ENCODE measurements at places on chromosomes 12 and 14.

GRCh38 chr14:74614508-74615495 is 2.8 kb upstream of the LTBP2 start:
- DNase-seq = no peak

DNA sequence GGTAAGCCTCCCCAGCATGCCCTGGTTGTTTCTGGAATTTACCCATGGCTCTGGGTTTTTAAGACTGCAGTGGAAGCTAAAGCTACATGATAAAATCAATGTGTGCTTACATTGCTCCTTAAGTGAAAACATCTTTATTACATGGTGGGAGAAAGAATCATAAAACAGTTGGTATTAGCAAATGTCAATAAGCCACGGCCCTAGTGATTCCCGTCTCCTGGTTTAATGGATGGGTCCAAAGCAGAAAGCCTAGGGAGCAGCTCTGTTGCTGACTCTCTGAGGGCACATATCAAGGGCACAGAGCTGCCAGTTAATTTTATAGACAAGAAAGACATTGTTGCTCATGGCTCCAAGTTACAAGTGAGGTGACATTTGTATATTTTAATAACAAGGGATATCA is 127.9 kb downstream of the MYRFL start:
- DNase-seq = no peak

DNA sequence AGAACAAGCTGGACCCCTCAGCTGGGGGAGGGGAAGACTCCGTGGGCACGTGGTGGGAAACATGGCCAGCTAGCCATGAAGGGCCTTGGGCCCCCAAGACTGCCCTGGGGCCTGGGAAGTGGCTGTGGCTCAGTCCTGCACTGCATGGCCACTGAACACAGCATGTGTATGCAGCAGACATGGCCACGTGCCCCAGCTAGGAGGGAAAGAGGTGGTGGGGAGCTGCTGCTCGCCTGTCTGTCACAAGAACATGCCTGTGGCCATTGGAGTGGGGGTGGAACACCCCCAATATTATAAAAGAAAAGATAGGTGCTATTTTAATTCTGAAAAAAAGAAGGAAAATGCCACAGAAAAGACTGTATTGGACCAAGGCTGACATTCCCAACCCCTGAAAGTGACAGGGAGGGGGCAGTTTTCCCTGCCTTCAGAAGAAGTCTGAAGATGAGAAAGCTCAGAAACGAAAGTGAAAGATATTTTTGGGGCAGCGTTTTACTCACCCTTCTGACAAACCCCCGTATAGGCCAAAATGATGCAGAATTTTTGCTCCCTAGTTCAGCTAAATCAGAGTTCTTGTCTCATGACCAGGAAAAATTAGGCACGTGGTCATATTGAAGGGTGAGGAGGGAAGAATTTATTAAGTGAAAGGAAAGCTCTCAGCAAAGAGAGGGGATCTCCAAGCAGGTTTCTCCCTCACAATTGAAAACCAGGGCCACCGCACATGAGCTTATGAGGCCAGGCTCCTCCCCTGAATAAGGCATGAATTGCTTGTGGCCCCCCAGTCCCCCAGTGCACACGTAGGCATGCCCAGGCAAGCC is 35.2 kb upstream of the PCNX1 start:
- DNase-seq = peak; percentile 31

- no peak for DNase-seq
Measured at GRCh38 chr14:68599896-68600610, 192.8 kb downstream of the ZFP36L1 start.

DNA sequence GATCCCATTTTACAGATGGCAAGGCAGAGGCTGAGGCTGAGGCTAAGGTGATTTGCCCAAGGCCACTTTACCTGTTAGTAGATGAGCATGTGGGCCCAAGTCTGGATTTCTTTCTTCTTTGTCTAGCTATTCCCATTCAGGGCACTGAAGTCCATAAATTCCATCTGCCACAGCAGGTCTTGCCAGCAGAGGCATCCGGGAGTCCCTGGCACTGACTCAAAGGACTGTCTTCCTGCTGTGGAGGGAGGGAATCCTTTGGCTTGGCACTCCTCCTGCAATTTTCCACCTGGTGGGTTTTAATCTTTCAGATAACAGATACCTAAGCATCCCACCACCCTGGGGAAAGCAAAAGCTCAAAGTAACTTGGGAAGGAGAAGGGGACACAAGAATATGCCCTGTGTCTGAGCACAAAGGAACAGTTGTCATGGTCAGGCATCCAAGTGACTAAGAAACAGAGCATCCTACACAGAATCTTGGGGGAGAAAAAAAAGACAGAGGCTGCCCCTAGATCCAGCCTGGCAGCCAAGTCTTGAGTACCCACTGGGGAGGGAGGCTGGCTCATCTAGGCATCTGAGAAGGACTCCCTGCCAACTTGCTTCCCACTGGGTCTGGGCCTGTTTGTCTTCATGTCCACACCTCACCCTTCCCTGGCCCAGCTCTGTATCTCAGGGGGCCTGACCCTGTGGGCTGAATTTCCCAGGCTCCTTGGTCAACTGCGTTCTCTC is 35.6 kb upstream of the CMKLR1 start:
- DNase-seq = no peak

DNA sequence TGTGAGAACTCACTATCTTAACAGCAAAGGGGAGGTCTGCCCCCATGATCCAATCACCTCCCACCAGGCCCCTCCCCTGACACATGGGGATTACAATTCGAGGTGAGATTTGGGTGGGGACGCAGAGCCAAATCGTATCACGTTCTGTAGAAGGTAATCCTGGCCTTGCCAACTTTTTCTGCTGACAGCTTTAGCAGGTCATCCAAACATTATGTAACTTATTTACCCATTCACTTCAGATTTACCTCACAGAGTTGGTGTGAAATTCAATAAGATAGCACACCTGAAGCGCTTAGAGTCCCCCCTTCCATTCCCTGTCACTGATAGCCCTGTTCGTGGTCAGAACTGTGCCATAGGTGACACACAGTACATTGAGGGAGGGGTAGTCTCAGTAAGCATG is 219.1 kb downstream of the FBXL14 start:
- DNase-seq = no peak

GRCh38 chr12:131383291-131383690 is 327.6 kb upstream of the SFSWAP start:
- no peak for DNase-seq

- no peak for DNase-seq
Measured at GRCh38 chr12:92289629-92290349, 144.1 kb upstream of the BTG1 start.

GRCh38 chr12:89454080-89454848 is 70.3 kb downstream of the GALNT4 start:
- no peak for DNase-seq

DNA sequence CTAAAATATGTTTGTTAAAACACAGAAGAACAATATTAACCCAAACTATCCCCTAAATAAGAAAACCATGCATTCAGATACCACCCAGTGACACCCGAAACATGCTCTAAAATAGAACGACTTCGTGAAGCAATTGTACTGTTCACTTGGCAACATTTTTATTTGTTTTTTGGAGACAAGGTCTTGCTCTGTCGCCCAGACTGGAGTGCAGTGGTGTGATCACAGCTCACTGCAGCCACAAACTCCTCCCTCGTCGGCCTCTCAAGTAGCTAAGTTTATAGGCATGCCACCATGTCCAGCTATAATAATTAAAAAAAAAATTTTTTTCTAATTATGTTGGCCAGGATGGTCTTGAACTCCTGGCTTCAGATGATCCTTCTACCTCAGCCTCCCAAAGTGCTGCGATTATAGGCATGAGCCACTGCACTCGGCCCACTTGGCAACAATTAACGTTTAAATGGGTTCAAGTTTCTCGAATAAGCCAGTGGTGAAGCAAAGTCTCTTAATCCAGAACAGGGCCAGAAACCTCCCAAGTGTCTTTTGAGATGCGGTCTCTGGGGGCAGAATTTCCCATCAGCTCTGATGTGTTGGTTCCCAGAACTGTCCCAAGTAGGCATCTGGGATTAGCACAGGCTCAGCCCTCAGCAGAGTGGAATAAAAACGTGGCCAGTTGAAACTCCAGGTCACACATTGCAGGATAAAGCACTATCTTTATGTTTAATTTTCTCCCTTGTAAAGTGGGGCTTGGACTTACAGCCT is 74.5 kb downstream of the TMCC3 start:
- DNase-seq = no peak

- DNase-seq = no peak
Measured at GRCh38 chr12:213527-213932, 427 bp downstream of the SLC6A12 start.

- DNase-seq = no peak
Measured at GRCh38 chr12:124536641-124537040, 30.8 kb downstream of the NCOR2 start.

DNA sequence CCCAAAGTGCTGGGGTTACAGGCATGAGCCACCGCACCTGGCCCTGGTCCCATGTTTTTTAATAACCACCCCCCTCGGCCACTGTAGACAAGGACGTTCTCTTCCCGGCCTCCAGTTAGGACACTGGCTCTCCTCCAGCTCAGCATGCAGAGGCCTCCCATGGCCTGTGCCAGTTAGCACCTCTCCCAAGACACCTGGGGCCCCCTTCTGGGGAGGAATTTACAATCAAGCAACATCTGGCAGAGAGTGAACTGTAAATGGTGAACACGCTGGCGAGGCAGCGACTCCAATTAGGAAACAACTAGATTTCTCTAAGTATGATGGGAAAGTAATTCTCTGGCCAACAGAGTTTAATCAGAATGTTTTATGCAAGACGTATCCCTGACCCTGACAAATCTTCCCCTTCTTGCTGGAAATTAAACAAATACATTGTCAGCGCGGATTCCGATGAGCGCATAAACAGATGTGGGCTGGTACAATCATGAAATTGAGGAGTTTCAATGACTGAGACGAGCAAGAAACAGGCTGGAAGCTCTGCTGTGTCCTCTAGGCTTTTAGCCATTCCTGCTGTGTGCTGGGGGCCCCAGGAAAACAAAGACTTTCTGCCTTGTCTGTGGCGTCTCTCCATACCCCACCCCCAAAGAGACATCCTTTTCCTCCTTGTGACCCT is 61.7 kb upstream of the DLK1 start:
- no peak for DNase-seq

GRCh38 chr14:35341751-35342488 is 49.7 kb downstream of the PSMA6 start:
- DNase-seq = no peak

DNA sequence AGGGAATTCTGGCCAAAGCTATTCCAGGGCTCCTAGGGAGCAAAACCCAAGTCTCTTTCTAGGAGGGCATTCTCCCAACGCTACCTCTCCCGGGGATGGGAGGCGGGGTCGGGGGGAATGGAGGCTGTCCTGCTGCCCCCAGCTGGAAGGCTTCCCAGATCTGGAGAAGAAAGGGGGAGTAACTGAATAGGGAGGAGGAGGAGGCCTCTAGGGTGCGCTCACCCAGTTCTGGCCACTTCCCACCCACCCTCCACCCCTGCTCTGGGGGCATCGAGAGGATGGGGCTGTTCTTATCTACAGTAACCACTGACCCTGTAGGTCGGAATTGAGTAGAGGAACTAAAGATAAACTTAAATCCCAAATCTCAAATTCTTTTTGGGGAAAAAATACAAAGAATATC is 579 bp upstream of the RNASE1 start:
- DNase-seq = no peak

- peak; percentile 9 for DNase-seq
Measured at GRCh38 chr14:105853907-105854599, 327.7 kb downstream of the TMEM121 start.

- DNase-seq = no peak
Measured at GRCh38 chr12:3257411-3257810, 180.2 kb downstream of the TSPAN9 start.

DNA sequence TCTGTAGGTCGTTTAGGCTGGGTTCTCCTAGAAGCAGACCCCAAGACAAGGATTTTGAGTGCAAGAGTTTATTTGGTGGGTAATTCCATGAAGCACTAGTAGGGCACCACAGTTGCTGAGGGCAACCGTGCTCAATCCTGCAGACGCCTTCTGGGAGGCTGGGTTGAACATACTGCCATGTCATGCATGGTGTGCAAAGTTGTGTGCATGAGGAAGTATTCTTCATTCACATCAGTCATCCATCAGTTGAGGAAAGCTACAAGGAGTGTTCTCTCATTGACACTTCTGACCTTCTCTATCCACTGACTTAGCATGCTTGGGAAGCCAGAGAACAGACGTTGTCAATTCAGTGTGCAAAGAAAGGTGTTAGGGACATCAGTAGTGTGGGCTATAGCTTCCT is 179.2 kb downstream of the PTPN11 start:
- no peak for DNase-seq

DNA sequence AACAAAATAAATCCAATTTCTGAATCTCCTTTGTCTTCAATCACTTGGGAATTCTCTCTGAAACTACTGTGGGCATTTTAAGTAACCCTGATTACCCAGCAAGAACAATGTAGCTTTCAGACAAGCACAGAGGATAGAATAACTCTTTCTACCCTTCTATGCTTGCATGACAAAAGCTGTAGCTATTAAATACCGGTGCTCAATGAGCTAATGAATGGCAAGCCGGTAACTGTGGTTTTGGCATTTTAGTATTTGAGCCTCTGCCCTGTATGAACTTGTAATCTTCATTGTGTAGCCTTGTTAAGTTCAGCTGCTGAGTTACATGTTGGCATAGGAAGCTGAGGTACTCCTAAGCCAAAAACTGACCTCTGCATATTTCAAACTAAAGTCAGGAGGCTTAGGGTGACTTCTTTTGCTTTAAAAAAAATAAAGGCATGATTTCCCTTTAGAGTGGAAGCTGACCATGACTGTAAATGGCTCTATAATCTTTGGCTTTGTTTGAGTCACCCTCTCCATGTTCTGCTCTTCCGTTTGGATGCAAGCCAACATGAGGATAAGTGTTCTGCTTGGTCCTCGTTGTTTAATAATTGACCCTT is 171.0 kb upstream of the HIF1A start:
- DNase-seq = no peak

GRCh38 chr12:125284945-125285685 is 219.9 kb downstream of the AACS start:
- DNase-seq = no peak

GRCh38 chr12:60345442-60345841 is 749.6 kb downstream of the SLC16A7 start:
- DNase-seq = no peak

- no peak for DNase-seq
Measured at GRCh38 chr12:22687361-22688076, 62.5 kb downstream of the ETNK1 start.

DNA sequence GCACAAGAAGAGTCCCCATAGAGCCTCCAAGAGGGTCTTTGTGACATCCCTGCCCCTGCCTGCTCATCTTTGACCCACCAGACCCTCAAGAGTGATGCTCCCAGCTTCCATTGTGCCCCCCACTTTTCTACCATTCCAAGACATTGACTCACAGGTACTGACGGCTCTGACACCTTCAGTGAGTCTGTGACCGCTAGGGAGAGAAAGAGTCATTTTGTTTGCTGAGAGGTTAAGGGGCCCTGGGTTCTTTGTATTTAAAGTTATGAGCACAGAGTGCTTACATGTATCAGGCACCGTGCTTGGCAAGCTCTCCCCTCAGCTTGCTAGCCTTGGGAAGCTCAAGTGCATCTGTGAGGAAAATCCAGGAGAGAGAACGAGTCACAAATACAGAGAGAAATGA is 7.1 kb upstream of the KRT82 start:
- no peak for DNase-seq
